ENCODE measurements at places on chromosomes 12 and 14.

DNA sequence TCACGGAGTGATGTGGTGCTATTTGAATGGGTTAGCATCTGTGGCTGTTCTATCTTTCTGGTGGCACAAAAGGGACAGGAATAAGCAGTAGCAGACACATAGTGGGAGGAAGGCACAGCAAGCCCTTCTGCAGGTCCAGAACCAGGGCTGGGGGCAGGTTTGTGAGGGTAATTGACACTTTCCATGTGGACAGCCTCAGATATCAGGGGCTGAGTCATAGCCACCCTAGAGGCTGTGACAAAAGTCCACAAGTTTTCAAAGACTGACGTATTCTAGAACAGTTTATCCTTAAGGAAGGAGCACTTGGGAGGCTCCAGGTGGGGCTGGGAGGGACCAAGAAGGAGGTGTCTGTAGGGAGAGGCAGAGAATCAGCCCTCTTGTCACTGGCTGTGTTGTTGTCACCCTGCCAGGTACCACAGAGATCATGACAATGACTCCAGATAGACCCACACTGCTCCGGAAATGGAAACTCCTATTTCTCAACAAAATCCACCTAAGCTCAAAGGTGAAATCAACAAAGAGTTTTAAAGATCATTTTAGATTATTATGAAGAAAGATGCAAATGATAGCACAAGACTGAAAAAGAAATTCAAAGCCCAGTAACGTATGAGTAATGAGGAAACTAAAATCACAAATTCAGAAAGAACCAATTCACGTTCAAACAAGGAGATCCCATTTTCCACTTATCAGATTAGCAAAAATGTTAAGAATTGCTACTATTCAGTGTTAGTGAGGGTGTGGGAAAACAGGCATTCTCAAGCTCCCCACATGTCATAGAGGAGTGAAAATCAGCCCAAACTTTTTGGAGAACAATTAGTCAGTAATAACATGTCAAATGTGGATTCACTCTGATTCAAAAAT, 48.3 kb downstream of the NFKBIA start:
- no peak for DNase-seq

GRCh38 chr14:39154594-39155189, 15.4 kb downstream of the TRAPPC6B start:
- no peak for DNase-seq

DNA sequence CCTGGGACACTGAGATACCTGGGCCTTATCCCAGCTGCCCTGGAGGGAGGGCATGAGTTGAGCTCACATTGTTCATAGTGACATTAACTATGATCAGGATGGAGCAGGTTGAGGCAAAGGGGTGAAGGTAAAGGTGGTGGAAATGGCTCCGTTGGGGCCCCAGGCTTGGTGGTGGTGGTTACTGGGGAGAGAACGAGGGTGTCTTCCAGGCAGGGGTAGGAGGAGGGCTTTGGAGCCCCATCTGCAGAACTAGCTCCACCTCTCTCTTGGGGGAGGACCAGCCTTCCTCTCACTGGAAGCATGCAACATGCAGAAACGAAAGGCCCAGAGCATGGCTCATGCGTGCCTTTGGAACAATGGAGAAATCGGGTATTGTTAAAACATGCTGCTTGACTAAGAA, 217.0 kb downstream of the SLC41A2 start:
- DNase-seq: no peak

DNA sequence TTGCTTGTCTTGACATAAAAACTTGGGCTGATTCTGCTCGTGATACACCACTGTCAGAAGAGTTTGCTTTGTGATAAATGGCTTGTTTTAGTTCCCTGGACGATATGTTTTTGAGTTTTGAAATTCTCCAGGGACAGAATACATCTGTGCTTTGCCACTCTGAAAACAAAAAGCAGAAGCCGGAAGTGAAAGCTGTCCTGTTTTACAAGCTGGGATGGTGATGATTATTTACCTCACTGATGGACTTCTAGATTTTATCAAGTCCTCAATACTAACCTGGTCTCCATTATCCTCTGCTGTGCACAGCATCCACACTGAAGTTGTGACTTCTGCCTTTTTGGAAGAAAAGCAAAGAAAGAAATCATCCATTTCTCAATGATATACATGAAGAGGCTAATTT, 251.6 kb downstream of the TRHDE start:
- no peak for DNase-seq

DNA sequence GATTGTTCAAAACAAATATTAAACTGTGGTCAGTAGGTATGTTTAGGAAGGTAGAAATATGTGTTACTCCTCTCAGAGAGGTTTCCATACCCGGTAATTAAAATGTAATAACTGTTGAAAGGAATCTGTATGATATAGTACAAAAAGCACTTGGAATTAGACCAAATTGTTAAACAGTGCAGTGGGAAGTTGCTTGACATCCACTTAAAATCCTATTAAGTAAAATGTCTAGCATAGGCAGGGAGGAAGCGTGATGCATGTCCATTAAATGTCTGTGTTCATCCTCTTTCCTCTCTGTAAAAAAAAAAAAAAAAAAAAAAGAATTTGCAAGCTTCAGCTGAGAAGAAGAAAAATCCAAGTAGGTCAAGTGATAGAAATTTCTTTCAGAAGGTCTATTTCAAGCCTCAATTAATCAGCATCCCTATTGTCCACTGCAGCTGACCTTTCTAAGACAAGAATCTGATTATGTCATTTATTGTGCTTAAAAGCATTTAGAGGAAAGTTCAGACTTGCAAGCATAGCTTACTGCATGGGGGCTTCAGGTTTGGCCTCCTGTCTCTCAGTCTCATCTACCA, 265.6 kb upstream of the RGS6 start:
- DNase-seq: no peak

GRCh38 chr14:89444516-89445125, 27.6 kb upstream of the FOXN3 start:
- DNase-seq: no peak

- DNase-seq: no peak
Measured at GRCh38 chr12:32542428-32543229, 136.5 kb upstream of the DNM1L start.

GRCh38 chr12:42960087-42960527, 370.6 kb upstream of the PRICKLE1 start:
- no peak for DNase-seq

DNA sequence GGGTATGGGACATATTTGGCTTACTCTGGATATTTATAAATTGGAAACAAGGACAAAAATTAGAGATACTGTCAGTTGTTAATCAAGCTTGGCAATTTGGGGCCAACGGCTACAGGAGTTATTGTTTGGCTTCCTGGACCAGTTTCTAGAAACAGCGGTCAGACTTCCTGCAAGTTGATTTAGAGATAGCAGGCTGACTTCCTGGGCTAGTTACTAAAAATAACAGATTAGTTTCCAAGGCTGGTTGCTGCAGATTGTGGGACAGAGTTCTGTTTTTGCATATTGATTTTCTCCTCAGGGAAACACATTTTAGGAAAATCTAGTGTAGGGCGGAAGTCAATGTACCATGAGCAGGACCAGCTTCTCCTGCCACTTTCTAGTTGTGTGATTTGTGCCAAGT, 144.0 kb upstream of the TMPO start:
- DNase-seq: no peak

- no peak for DNase-seq
Measured at GRCh38 chr12:72692338-72692737, 420.2 kb downstream of the TRHDE start.

GRCh38 chr14:98840091-98840490, 431.9 kb downstream of the BCL11B start:
- DNase-seq: no peak

GRCh38 chr14:101884934-101885576, 79.3 kb upstream of the DYNC1H1 start:
- DNase-seq: no peak

DNA sequence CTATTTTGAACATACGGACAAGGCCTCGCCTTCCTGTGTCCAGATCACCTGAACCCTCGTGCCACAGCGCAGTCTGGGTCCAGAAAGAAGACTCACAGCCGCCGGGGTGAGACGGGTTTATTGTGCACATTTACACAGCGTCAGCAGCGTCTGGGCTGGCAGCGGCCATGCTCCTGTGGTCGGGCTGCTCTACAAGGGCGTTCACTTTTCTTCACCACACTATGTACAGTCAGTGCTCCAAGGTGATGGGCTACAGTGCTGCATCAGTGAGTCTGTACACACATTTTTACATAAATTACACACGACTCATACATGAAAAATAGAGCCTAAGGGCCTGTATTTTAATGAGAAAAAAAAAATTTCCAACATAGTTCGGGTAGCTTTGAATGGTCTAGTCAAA, 18.0 kb downstream of the ZFYVE21 start:
- no peak for DNase-seq

Measured in stimulated activated CD4-positive, alpha-beta T cell treated with anti-CD3 and anti-CD28 coated beads, TNF-alpha, amount 100 ng/mL, for 1 hour (primary cell).